RKO (cell line): ENCODE measurements at places on chromosomes 12 and 14.
A peak's percentile ranks its signal among the peaks of the same experiment; 100 is the strongest.

- DNase-seq, result no peak
Measured at GRCh38 chr12:55982319-55982936, 8.6 kb downstream of the RAB5B start.

GRCh38 chr12:47223031-47223847 is 143.5 kb upstream of the AMIGO2 start:
- no peak for DNase-seq

GRCh38 chr12:70785896-70786295 is 134.6 kb downstream of the PTPRR start:
- DNase-seq, result no peak

- no peak for DNase-seq
Measured at GRCh38 chr12:115062741-115063140, 378.8 kb upstream of the TBX3 start.

DNA sequence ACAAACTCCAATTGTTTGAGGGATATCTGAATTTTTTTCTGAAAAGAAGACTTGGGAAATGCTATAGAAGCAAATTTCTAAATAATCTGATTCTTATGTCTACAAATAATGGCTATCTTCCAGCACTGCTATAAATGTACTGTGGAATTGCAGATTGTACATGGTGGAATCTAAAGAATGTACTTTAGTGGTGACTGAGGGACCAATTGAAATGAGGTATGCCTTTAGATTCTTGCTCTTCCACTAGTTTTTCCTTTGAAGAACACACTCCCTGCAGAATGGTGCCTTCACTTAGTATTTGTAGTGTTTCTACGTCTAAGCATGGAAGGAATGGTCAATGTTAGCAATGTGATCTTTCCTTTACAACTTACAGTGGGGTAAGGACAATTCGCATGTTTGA is 11.7 kb upstream of the PRB4 start:
- DNase-seq, result no peak

GRCh38 chr12:32688786-32689185 is 9.7 kb downstream of the DNM1L start:
- DNase-seq, result no peak

DNA sequence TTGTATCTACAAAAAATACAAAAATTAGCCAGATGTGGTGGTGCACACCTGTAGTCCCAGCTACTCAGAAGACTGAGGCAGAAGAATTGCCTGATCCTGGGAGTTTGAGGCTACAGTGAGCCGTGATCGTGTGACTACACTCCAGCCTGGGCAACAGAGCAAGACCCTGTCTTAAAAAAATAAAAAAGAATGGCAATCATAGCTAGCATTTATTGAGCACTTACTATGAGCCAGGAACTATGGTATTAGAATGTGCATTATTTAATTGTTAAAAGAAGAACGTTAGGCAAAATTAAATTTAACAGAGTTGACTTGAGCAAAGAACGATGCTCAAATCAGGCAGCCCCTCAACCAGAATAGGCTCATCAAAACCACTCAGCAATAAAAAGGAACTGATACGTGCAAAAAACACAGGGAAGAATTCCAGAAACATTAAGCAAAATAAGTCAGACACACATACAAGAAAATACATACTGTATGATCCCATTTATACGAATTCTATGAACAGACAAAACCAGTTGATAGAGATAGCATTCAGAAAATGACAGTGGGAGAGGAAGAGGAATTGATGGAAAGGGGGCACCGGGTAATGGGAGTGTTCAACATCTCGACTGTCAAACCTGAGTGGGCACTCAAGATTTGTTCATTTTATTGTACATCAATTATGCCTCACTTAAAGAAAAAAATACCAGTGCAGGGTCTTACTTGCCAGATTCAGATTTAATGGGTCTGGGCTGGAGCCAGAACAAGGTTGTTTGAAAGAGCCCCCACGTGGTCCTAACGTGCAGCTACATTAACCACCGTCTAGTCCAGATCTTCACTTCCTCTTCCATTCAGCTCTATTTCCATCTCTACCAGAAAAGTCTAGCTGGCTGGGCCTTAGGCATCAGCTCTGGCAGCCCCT is 8.0 kb downstream of the SCNN1A start:
- peak; percentile 69 for DNase-seq

DNA sequence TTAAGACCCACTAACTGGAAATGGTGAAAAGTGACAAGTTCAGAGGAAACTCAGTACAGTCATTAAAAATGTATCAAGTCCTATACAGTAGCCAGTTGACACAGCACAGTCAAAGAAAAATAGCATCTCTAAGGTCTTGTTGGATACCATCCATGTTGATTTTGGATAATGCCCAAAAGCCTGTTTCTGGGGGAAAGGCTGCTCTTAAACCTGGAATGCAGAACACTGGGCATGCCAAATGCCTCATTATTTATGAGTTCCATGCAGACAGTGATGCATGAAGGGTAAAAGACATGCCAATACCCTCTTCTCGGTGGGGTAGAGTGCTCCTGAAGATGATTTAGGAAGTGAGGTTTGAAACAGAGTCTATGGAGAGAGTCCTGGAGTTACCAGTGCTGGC is 29.6 kb downstream of the KCNK13 start:
- DNase-seq, result no peak

- no peak for DNase-seq
Measured at GRCh38 chr12:112936264-112936663, 2.0 kb upstream of the OAS3 start.

DNA sequence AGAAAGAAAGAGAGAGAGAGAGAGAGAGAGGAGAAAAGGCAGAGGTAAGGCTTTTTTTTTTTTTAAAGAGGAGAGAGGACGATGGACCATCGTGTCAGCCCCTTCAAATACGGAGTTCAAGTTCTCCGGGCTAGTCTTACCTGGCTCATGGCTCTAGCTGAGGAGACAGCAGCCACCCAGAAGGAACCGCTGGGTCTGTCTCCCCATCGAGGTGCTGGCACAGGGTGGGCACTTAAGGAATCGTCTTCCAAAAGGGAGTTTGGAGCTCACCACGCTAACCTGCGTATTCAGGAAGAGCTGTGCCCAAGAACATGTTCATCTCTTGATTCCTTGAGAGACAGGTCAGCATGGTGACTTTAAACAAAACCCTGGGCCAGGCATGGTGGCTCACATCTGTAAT is 102.7 kb downstream of the SETD3 start:
- no peak for DNase-seq

GRCh38 chr14:57634335-57634734 is 140.7 kb upstream of the CCDC198 start:
- DNase-seq, result no peak

GRCh38 chr12:92028441-92028709 is 117.3 kb downstream of the BTG1 start:
- no peak for DNase-seq

GRCh38 chr12:24688601-24689000 is 260.3 kb downstream of the BCAT1 start:
- DNase-seq, result no peak

- no peak for DNase-seq
Measured at GRCh38 chr12:32585680-32586079, 93.4 kb upstream of the DNM1L start.
